ENCODE measurements at places on chromosomes 12 and 14.

- no peak for DNase-seq
These were observed 114.0 kb downstream of the PRMT8 start for GRCh38 chr12:3604748-3605586.

DNA sequence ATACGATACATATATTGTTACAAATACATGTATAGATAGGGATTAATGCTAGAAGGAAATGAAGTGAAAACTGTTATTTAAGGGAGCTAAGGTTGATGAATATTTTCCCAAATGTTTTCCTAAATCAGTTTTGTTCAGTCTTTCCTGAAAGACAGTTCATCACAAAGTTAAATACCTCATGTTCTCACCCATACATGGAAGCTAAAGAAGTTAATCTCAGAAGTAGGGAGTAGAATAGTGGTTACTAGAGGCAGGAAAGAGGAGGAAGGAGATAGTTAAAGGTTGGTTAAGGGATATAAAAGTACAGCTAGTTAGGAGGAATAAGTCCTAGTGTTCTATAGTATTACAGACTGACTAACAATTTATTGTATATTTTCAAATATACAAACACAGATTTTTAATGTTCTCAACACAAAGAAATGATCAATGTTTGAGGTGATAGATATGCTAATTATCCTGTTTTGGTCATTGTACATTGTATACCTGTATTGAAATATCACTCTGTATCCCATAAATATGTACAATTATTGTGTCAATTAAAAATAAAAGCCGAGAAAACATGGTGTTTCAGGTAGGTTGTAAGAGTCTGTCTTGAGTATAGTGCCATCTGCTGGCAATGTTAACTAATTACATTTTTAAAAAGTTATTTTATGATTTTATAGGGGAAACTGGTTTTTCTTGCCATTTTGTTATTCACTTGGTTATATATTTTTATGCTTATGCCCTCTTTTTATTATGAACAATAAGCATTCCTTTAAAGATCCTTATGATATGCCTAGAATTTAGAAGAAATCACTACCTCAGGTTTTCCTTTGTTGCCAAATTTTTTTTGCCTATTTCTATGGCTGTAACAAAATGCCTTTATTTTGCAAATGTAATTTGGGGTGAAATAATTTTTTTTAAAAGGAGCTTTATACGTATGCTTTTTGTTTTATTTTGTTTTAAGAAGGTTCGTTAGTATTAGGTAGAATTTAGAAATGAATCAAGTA is 26.9 kb downstream of the ZDHHC17 start:
- no peak for DNase-seq

DNA sequence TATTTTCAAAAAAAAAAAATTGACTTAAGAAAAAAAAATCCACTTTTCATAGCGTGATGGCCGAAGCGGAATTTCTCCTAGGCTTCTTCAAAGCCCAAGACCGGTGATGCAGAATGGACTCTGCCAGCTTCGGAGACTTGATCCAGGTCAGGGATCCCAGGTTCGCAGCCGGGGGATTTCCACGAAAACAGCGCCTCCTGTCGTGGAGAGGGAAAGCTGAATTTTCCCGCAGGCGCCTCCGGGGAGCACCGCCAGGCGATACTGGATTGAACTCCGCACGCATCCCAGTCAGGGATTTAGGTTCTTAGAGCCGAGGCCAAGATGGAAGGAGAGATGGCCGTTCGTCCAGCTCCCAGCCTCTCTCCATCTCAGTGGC is 2.1 kb downstream of the TTC6 start:
- DNase-seq: no peak

DNA sequence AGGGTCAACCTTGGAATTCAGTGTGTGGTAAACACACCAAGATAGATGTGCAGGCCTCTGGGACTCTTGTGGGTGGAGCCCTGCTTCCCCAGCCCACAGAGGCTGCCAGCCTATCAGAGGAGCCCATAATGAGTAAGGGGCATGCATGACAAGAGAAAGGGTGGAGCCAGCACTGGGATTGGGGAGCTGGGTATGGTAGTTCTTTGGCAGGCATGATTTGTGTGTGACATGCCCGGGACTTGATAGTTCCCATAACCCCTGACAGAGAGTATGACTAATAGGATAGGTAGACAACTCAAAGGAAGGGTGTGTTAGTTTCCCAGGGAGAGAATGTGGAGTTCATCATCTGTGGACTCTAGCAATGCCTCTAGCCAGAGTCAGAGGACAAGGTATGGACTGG is 143.0 kb downstream of the EMP1 start:
- DNase-seq: no peak
